ENCODE measurements at places on chromosomes 4 and X.

- DNase-seq = no peak
Measured at GRCh38 chr4:156733582-156733981, 238.0 kb downstream of the PDGFC start.

DNA sequence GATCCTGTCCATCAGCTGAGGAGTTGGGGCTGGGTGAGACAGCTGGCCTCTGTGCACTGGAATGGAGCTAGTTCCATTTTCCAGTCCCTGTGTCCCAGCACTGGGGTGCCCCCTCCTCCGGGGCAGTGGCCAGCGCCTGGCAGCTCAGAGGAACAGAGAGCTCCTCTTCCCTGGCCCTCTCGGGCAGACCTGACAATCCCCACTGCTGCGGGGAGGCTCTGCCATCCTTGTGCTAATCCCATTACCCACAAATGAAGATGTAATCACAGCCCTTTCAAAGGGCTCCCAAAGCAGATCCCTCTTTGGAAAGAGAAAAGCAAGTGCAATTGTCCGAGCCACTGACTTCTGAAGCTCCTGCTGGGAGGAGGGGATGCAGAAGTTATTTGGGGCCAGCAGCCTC, 75.1 kb upstream of the MSX1 start:
- DNase-seq = no peak

DNA sequence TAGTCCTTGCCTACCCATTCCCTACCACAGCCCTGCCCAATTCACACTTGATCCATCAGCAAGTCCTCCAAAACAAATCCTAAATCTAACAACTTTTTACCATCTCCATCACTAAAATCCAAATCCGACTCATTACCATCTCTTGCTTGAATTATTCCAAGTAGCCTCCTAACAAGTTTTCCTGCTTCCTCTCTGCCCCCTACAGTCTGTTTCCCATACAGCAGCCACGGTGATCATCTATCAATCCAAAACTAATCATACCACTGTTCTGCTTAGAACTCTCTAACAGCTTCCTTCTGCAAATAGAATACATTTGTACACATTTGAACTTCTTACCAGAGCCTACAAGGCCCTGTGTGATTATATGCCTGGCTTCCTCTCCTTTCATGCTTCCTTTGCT, 133.0 kb downstream of the SHROOM4 start:
- DNase-seq = no peak

DNA sequence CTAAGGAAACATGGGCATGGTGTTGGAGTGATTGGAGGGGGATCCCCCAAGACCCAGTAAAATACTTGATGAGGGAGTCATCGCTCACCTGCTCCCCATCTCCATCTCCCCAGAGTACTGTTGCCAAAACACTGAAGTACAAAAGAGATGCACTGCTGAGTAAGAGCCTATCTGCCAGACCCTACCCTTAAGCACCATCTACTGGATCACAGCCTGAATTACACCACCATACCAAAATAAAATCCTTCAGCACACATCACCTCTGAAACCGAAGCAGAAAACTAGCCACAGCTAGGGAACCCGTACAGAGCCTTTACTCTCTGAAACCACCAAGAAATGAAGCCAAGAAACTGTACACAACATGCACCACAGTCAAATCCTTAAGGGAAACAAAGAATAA, 466.3 kb upstream of the ACTRT1 start:
- DNase-seq = no peak

GRCh38 chrX:123745511-123745910, 12.7 kb upstream of the THOC2 start:
- no peak for DNase-seq

DNA sequence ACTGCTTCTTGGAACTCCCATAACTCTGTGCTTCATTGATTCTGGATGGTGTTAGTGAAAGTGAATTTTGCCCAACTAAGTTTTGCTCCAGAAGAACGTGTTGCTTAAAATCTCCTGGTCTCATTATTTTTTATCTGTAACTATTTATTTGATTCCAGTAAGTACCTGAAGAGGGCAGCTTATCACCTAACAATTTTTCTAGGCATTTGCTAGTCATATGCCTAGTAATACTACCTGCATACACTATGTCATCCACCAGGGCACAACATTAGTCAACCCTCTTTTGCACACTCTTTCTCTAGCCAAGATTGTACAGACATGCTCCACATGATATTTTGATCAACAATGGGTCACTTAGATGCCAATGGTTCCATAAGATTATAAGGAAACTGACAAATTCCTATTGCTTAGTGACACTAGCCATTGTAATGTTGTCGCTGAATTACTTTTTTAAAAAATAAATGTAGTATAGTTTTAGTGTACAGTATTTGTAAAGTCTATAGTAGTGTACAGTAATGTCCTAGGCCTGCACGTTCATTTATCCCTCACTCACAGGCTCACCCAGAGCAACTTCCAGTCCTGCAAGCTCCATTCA, 499.9 kb upstream of the AADAT start:
- no peak for DNase-seq

DNA sequence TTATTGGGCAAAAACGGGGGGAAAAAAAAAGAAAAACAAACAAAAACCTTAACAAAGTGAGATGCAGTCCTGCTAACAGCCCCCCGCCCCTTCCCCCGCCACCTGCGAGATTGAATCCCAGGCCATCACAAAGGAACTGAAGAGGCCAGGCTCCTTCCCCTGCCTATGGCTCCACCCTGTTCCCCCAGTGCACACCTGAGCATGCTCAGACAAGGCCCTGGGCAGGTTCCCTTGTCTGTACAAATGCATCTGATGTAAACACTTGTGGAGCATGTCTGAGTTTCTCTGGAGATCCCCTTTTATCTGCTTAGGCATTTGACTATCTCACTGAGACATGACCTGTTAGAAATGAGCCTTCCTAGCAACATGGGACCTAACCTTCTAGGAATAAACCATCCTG, 983.7 kb upstream of the PABPC4L start:
- no peak for DNase-seq

GRCh38 chrX:19827088-19827487, 60.3 kb downstream of the SH3KBP1 start:
- no peak for DNase-seq

DNA sequence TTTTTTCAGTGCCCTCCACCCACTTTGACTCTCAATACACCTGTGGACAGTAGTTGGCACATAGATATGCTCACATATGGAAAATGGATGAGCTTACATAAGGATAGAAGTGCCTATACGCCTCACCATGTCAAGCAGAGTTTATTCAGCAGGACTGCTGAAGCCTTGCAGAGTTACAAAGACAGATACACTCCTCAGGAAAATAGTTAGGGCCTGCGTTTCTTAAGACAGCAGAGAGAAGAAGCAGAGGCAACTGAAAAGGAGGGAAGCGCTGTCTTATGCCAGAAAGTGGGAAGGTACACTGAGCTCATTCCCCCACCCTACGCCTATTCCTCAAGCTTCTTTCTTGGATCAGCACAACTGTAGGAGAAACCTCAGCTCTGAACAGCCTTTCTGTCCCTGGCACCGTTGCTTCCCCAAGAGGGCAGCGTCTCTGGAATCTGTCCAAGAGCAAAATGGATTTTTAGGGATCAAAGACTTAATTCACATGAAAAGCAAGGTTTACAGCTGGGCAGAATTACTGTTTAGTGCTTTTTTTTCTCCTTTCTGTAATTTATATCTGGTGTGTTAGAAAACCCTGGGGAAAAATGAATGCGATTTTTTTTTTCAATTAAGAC, 37.3 kb upstream of the MBTPS2 start:
- no peak for DNase-seq

GRCh38 chrX:97685753-97686152, 802.0 kb downstream of the RPA4 start:
- DNase-seq = peak; percentile 3

- no peak for DNase-seq
Measured at GRCh38 chr4:181420950-181421349, 822.3 kb upstream of the TENM3 start.

- no peak for DNase-seq
Measured at GRCh38 chr4:87270144-87270543, 49.7 kb upstream of the KLHL8 start.

DNA sequence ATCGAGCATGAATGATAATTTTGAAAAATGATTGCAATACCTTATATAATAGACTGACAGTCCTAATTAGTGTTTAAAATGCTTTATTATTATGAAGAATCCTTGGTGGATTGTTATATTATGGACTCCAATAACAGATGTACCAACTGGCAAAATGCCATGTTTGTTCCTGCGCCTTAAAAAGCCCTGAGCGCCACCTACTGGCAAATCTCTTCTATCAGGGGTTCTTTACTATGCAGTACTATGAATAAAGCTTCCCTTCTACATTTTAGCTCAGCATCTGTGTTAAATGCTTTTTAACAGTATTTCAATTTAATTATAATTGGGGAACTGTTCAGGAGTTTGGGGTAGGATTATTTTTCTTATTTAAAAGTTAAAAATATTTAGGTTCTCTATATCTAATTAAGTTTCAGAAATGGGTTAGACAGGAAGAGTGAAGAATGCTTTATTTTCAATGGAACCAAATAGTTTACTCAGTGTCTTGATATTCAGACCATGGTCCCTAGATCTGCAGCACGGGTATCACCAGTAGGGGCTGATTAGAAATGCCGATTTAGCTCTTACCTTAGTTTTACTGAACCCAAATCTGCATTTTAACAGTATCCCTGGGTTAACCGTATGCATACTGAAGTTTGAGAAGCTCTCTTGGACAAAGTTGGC, 20.0 kb downstream of the CFAP97 start:
- peak; percentile 72 for DNase-seq

DNA sequence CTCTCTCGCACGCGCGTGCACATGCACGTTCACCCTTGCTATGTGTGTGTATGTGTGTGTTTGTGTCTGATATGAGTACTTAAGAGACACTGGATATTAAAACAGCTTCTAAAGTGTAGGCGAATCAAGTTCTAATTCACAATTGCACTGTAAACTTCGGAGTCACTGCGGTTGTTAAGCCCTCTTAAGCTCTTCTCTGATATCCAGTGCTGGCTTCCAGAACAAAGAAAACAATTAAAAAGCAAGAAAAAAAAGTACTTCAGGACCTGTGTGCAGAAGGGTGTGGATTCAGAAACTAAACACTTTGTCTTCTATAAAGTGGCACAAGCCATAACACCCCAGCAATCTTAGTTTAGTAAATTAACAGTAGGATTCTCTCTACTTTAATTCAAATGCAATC, 300.2 kb downstream of the PCDH7 start:
- DNase-seq = no peak
